ENCODE measurements at places on chromosomes 4 and X.

DNA sequence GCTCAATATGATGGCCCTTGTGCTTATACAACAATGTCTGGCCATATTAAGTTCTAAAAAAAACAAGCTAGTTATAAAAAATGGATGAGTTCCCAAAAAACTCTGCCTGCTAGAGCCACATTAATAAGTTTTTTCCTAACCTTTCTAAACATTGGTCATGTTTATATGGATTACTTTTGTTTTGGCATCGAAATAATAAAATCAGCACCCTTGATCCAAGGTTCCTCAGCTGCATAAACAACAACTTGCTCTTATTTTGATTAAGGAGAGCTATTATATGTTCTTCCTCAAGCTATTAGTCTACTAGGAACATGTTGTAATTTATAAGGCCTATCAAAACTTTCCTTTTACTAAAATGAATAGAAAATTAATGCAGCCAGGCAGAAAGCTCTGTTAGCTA is 48.4 kb downstream of the UNC5C start:
- DNase-seq = no peak

GRCh38 chrX:13026877-13027652 is 17.4 kb downstream of the FAM9C start:
- no peak for DNase-seq

- peak; percentile 63 for DNase-seq
These were observed 104.9 kb downstream of the SLIT2 start for GRCh38 chr4:20356565-20356964.

- DNase-seq = no peak
These were observed 108.1 kb upstream of the SHOX start for GRCh38 chrX:522456-522855.

DNA sequence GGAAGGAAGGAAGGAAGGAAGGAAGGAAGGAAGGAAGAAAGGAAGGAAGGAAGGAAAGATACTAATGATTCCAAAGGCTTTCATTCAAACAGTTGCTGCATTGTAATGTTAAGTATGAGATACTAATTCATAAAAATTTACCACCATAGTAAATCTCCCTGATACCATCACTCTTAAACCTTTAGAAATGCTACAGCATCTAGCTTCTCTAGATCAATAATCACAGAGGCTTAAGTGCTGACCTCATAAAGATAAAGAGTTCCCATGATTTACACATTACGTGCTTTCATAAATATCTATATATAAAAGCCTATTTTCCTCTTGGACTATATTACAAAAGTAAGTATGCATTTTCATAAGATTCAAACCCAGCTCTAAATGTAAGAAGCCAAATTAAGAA is 36.4 kb downstream of the F9 start:
- DNase-seq = no peak

DNA sequence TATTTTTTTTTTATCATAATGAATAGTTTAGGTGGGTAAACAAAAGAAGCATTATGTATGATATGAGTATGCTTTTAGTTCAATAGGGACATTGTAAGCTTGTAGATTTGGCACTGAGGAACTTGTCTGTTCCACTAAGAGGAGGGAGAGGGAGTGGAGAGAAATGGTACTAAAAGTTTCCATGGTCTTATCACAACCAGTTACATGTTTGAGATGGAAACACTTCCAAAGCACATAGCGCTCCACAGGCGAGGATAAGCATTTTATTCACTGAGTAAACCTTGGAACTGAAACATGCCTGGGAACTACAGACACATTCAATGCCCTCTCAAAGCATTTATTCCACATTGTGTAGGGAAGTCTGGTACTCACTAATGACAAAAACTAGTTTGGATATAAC is 15.5 kb downstream of the MYOZ2 start:
- no peak for DNase-seq

DNA sequence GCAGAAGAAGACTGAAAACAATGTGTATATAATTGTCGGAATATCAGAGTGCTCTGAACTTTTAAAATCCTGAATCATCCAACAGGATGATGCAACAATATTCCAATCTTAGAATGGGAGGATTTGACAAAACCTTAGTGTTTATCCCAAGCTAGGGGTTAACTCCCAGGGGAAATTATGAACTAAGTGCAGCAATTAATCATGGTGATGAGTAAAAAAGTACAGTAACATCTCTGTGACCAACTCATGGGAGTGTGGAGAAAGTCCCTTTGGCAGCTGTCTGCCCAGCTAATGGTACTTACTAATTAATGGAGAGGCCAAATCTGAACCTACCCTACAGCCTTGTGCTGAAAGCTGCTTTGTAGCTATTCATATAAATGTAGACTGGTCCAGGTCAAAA is 257.6 kb upstream of the DDX53 start:
- DNase-seq = no peak

DNA sequence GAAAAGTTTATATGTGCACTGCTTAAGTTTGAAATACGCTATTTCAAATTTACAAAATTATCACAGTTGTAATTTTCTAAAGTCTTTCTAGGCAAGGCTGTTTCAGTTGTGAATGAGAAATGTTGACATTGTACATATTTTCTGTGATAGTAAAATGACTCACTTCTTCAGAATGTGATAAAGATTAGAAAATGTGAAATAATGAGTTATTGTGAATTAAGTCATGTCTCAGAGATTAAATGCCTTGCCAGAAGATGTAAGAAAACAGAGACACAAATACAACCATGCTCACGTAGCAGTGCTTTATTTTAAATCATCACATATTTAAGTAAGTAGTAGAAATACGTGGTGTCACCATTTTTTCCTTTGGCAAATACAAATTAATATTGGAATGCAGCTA is 768 bp downstream of the CLCN4 start:
- DNase-seq = no peak

DNA sequence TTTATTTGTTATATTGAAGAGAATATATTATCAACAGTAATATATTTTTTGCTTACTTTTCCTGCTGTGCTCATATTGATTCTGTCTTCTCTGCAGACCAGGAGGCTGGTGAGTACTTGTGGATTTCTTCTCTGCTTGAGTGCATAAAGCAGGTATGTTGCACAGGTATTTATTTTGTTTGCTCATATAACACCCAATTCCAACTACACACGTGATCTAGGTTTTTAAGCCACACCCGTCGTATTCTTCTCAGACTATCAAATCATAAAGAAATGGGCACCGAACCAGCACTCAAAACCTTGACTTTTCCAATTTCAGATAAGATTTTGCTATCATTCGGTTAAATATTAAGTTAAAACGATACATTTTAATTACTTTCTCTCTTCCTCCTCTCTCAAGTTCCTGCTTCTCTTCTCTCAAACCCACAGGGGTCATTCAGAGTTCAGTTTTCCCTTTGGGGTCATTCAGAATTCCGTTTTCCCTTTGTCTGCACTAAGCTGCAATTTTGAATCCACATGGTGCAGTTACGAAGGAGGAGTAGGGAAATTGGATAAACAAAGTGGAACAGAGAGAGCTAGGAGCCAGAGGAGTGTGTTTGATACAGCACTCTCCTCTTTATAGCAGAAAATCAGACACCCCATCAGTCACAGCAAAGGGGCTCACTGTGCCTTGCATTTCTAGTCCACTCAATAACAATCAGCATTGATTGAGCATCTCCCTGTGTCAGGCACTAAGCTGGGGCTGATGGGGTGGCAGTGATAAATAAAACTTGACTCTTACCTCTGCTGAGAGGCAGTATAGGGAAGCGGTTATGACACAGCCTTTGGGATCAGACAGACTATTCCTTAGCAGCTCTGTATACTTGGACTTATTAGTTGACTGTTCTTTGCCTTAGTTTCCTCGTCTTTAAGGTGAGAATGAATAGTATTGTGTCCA is at the start of gene ADH1C:
TSS of gene ADH1C (minus strand) at position 145 of the 936 bp plus-strand sequence. CDS start at position 74, 71 bp downstream.
- DNase-seq = no peak

DNA sequence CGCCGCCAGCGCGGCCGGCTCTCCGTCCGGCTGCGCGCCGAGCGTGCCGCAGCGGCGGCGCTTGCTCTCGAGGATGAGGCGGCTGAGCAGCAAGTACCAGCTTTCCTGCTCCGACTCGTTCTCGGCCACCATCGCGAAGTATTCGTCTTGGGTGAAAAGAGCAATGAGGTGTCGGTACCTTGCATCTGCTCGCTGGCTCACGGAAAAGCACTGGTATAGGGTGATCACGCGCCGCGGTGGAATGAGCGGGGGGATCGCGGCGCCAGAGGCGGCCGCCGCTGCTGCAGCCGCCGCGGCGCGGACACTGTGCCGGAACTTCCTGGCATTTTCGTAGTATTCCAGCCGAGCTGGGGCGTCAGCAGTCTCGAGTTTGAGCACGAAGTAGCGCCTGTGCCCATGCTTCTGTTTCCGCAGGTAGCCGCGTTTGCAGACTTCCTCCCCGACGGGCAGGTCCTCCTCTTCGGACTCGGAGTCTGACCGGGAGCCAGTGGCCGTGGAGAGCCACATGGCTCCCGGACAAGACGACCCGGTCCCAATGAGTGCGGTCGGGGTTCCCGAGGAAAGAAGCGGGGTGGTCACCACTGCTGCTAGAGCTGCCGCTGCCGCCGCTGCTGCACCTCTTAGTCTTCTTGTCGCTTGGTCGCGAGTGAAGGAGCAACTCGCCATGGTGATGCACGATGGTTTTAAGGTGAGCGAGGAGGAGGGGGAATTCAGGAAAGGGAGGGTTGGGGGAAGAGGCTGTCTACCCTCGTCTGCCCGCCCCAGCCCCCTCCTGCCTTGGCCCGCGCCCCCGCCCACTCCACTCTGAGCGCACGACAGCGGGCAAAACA is 469 bp downstream of the IRS4 start:
- DNase-seq = peak; percentile 0

GRCh38 chr4:137531986-137532868 is at the start of gene PCDH18:
TSS of gene PCDH18 (minus strand) at chr4:137532494. CDS start at chr4:137532088, 406 bp downstream.
- peak; percentile 76 for DNase-seq

Measured in ACHN (cell line).